ENCODE measurements at places on chromosomes 4 and X.

DNA sequence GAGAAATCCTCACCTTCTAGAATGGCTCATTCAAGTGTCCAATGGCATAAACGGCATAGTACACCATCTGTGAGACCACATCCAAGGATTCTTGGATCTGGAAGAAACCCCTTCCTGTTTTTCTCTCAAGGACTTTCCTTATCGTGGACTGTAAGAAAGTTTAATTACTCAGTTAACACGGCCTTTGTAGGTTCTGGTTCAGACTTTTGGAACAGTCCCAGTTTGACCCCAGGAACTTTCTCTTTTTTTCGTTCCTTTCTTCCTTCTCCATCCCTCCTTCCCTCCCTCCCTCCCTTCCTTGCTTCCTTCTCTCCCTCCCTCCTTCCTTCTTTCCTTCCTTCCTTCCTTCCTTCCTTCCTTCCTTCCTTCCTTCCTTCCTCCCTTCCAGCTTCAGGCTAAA, 343.5 kb upstream of the SMIM31 start:
- H3K4me1 ChIP-seq: no peaks in the 10 kb centered on the region
- no peak overlapping the region for H3K4me3 ChIP-seq
- H3K27me3 ChIP-seq: no peaks in the 10 kb centered on the region
- no peaks in the 10 kb centered on the region for H3K36me3 ChIP-seq
- no peak for DNase-seq

DNA sequence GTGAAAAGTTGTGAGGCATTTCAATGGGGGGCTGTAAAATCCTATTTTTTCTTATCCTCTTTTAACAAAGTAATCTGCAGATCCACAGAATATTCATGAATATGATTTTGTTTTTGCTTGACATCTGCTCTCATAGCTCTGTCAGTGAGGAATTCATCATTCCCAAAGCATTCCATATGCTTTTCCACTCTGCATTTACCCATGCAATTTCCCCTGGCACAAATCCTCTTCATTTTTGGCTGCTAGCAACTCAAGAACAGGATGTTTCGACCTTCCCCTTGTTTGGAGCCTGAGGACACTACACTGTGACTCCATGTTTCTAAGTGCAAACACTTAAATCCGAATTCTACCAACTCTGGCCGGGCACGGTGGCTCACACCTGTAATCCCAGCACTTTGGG, 48.5 kb downstream of the KLHL15 start:
- H3K4me3 ChIP-seq: no peak overlapping the region
- H3K27me3 ChIP-seq: no peaks in the 10 kb centered on the region
- H3K36me3 ChIP-seq: peaks cover 9% of the 10 kb centered on the region
- H3K4me1 ChIP-seq: no peaks in the 10 kb centered on the region
- H3K27ac ChIP-seq: no peak overlapping the region

DNA sequence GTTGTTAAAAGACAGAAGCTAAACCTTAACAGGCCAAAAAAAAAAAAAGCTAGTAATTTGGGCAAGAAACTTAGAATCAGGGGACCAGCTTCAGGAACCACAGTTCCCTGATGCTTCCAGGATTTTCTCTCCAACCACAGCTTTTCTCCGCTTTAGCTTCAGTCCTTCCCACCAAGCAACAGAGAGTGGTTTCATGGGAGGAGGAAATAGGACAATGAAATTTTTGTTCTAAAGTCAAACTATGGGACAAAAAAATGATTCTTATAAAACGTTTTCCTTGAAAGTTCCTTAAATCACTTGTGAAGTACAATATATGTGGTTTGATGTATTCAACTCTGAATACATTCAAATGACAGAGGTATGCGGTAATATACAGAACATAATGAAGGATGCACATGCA, 71.0 kb upstream of the DHX15 start:
- peaks cover 5% of the 10 kb centered on the region for H3K4me1 ChIP-seq
- H3K27ac ChIP-seq: no peak overlapping the region

DNA sequence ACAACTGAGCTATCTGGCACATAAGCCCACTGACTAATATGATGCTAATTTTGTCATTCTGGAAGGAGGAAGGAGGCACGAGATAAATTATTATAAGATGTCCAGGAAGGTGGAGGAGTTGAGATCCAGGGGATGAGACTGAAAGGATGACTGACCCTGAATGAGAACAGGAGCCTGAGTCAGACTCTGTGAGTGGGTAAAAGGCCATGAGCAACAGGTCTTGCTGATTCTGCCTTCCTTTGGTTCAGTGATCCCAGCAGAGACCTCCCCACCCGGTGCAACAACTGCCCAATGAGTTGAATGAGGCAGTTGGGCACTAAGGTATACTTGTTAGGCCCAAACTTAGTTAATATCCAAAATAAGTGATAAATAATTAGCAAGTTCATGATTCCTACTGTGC, 238.1 kb upstream of the GPC4 start:
- H3K36me3 ChIP-seq: no peaks in the 10 kb centered on the region
- DNase-seq: no peak
- H3K4me1 ChIP-seq: no peaks in the 10 kb centered on the region
- H3K27me3 ChIP-seq: no peaks in the 10 kb centered on the region

GRCh38 chrX:69231903-69232302, 66.7 kb upstream of the PJA1 start:
- H3K36me3 ChIP-seq: no peaks in the 10 kb centered on the region
- H3K27me3 ChIP-seq: no peaks in the 10 kb centered on the region
- no peak overlapping the region for H3K4me3 ChIP-seq
- H3K4me1 ChIP-seq: no peaks in the 10 kb centered on the region
- no peak overlapping the region for H3K27ac ChIP-seq

DNA sequence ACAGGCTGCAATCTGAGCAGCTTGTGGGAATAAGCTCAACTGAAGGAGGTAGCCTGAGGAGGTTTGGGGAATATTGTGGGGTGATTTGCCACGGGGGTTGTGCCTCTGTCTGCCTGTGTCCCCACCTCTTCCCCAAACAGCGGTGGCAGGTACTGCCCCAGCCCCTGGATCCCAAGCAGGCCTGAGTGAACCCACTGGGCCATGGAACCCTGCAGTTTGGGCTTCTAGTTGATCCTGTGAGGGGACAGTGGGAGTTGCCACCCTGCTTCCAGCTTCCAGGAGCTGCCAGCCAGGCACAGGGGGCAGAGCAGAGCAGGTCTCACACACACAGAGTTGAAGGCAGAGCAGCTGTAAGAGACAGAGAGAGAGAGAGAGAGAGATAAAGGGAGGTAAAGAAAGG, 97.4 kb downstream of the PJA1 start:
- H3K27me3 ChIP-seq: no peaks in the 10 kb centered on the region
- no peaks in the 10 kb centered on the region for H3K36me3 ChIP-seq
- H3K27ac ChIP-seq: no peak overlapping the region
- DNase-seq: no peak
- H3K4me1 ChIP-seq: no peaks in the 10 kb centered on the region

- no peak overlapping the region for H3K4me3 ChIP-seq
- DNase-seq: no peak
- H3K27me3 ChIP-seq: no peaks in the 10 kb centered on the region
- no peaks in the 10 kb centered on the region for H3K4me1 ChIP-seq
- no peaks in the 10 kb centered on the region for H3K36me3 ChIP-seq
- H3K27ac ChIP-seq: no peak overlapping the region
Observed at GRCh38 chr4:149630064-149630463, 185.6 kb downstream of the IQCM start.

DNA sequence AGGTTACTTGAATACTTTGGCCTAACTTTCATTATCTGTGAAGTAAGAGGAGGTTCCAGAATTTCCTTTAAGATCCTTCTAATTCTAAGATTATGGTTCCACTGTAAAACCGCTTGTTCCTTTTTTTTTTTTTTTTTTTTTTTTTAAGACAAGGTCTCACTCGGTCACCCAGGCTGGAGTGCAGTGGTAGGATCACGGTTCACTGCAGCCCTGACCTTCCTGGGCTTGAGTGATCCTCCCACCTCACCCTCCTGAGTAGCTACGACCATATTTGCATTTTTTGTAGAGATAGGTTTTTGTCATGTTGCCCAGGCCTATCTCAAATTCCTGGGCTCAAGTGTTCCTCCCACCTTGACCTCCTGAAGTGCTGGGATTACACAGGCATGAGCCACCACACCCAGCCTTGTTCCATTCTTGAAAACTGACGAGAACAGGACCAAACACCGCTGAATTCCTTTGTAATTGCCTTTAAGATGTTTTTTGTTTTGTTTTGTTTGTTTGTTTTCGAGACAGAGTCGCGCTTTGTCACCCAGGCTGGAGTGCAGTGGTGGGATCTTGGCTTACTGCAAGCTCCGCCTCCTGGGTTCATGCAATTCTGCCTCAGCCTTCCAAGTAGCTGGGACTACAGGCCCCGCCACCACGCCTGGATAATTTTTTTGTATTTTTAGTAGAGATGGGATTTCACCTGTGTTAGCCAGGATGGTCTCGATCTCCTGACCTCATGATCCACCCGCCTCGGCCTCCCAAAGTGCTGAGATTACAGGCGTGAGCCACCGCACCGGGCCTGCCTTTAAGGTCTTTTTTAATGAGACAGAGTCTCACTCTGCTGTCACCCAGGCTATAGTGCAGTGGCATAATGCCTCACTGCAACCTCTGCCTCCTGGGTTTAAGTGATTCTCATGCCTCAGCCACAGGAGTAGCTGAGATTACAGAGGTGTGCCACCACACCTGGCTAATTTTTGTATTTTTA, 6.8 kb downstream of the PDS5A start:
- DNase-seq: no peak
- H3K27ac ChIP-seq: peak overlapping the region; percentile 25
- H3K36me3 ChIP-seq: peaks cover 43% of the 10 kb centered on the region

All from activated CD4-positive, alpha-beta T cell treated with anti-CD3 and anti-CD28 coated beads, Interleukin-2, amount 10 ng/mL, durations not matched to agents 24 days and 14 days (primary cell).